Mucosa of gallbladder (tissue), 1 donor: ENCODE measurements at places on chromosomes 7 and 10. TPM values are rescaled to one million over a fixed set of nuclear protein-coding genes. Genes with fewer than 3 reads are reported as not detected.
A peak's percentile ranks its signal among the peaks of the same experiment; 100 is the strongest.

The PPP1R17 gene
- not detected for total RNA-seq

The MRLN gene
- not detected for total RNA-seq

The MSS51 gene
- 2.0 TPM for total RNA-seq

The TDRD1 gene
- 2.0 TPM for total RNA-seq

The P4HA1 gene
- 67.5 TPM for total RNA-seq

The CEP55 gene
- 1.3 TPM for total RNA-seq

The SMKR1 gene
- 2.0 TPM for total RNA-seq

DNA sequence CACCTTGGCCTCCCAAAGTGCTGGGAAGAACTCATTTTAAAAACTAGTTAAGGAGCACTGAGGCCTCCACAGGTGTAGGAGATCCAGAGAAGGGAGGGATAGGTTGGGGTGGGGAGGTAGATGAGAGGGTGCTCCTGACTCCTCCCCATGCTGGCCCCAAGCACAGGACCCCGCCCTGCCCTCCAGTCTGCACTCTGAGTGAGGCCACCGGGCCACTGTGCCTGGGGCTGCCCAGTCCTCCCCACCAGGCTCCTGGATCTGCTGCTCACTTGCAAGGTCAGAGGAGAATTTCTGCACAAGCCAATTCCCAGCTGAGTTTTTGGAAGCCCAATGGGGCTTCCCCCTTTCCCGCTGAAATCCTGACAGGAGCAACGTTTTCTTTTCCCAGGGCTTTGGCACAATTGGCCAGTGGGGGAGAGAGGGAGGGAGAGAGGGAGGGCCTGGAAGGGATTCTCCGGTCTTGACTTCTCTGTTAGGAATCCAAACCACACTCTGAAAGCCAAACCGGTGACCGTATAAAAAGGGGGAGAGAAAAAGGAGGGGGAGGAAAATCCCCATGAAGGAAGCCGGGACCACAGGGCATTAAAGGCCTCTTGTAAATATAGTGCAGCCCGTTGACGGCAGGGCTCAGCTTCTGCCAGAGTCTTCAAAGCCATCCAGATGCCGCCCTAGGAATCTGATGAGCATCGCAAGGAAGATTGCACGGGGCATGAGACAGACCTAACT is 116.2 kb downstream of the SH3PXD2A start:
- DNase-seq: peak; percentile 61

GRCh38 chr7:30502470-30503251 is 2.0 kb downstream of the GGCT start:
- DNase-seq: no peak

DNA sequence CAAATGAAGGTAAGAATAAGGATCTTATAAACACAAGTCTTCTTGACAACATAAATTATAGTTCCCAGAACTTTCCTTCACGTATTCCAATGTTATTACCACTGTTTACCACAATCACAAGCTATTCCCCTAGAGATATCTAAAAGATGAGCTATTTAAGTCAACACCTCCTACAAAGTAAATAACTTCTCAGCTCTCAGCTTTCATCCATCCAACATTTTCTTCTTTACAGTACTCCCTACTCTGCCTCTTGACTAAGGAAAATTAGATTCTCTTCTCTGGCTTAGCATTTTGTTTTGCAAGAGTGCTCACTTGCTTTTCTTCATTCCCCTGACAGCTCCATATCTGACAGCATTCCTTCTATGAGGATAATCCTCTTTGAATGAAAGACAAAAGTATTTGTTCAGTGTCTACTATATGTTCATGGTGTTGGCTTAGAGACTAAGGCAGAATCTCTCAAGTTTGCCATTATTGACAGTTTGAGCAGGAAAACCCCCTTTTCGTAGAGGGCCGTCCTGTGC is 93.0 kb upstream of the IL6 start:
- no peak for DNase-seq

DNA sequence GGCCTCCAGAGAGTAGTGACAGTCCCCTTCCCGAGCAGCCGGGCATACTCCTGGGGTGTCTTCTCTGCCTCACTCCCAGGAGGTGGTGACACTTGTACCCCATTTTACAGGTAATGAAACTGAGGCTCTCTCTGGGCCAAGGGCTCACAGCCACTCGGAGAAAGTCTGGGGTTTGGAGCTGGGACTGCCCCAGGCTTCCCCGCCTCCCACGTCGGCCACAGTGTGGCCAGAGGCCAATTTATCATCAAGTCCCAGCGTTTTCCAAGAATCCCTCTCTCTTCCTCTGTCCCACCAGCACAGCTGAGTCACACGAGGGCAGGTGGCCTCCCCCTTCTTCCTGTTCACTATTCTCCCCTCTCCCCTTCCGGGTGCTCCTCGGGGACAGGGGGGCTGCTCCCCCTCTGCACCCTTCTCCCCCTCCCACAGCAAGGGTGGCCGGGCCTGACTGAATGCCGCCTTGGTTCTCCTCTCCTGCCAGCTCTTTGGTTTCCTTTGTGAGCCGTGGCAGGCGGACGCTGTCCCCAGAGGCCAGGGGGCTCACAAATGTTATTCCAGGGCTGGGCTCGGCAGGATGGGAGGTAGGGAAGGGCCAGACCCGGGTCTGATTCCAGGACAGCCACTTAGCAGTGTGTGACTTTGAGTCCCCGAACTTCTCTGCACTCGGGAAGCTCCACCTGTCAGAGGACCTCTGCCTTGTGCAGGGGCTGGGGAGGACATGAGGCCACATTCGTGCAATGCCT is 17.7 kb downstream of the CLIP2 start:
- no peak for DNase-seq

DNA sequence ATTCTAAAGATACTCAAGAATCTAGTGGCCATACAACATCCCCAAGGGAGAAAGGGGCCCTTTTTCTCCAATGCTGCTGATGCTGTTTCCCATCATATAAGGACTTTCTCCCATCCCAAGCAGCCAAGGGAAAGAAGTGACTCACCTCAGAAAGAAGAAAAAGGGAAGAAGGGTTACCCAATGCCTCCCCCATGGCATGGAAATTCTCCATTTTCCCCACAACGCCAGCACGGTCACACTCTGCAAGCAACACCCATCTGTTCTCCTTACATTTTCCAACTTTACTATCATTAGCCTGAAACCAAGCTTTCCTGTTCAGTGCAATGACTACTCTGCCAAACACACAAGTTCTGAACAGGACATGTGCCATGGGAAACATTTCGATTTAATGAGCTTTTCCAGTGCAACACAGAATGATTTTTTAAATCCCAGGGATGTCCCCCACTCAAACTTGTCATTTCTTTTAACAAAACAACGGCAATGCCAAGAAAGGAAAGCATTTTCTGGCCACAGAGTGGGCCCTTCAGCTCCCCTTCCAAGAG is 67.9 kb downstream of the PTPRN2 start:
- DNase-seq: no peak

- no peak for DNase-seq
These were observed 193.8 kb downstream of the CYP26A1 start for GRCh38 chr10:93267521-93267920.

DNA sequence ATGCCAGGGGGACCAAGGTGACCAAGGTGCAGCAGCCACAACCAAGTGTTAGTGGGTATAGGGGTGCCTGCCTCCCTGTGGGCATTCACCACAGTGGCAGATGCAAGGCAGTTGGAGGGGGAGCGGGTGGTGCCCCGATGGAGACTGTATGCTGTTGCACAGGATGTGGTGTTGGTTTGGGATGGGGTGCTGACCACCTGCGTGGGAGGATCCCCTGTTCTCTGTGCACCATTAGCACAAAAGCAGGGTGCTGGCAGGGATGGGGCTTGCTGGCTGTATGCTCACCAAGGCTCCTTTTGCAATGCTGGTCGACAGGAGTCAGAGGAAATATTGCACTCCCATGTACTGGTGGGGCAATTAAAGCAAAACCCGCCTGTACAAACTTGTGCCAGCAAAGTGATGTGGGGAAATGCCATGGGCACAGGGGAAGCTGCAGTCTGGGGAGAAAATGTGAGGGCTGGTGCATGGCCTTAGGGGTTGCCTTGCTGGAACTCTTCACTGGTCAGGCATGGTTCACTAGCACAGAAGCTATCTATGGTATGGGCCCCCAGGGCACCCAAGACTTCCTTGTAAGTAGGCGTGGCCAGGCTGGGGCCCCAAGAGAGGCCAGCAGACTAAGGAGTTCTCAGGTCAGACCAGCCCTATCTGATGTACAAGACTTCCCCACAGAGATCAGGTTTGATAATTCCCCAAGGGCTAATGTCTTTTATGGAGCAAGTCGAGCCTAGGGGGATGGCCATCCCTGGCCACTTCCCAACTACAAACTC is 51.9 kb upstream of the GNAT3 start:
- DNase-seq: no peak

DNA sequence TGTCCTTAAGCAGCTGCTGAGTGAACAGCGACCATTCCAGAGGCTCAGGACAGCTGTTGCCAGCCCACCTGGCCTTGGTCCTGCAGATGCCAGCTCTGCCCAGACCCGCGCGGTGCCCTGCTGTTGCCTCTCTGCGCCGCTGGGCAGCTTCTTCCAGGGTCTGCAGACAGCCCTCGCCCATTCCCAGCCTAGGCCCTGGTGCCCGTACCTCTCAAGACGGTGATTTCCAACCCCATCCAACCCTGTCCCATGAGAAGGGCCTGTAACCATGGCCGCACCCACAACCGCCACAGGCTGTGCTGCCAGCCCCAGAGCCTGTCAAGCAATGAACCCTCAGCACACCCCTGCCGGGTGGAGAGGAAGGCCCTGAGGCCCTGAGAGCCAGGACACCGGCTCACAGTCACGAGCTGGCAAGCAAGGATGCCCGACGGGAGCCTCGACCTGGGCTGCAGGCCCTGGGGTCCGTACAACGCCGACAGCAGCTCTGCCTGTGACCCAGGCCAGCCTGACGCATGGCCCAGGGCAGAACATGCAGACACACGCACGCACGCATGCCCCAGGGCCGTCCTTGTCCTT is 231.9 kb downstream of the MAD1L1 start:
- no peak for DNase-seq

DNA sequence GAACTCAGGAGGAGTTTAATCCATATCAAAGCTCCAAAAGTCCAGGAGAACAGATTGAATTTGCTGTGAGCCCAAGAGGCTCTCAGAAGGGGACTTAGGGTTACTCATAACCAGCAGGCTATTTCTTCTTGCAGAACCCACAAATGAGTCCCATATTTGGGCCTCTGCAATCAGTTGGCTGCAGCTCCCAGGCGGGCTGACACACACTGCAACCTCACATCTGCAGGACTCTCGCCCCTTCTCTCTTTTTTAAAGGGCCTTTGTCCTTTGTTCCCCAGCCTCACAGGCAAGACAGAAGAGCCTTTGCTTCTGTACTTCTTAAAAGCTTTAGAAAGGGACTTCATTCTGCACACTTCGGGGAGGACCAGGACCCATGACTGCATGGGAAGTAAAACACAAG is 26.7 kb downstream of the CREB3L2 start:
- DNase-seq: no peak

GRCh38 chr10:16945593-16945992 is 128.4 kb upstream of the RSU1 start:
- DNase-seq: no peak

- no peak for DNase-seq
These were observed 46.7 kb downstream of the BMPR1A start for GRCh38 chr10:86803156-86803555.

DNA sequence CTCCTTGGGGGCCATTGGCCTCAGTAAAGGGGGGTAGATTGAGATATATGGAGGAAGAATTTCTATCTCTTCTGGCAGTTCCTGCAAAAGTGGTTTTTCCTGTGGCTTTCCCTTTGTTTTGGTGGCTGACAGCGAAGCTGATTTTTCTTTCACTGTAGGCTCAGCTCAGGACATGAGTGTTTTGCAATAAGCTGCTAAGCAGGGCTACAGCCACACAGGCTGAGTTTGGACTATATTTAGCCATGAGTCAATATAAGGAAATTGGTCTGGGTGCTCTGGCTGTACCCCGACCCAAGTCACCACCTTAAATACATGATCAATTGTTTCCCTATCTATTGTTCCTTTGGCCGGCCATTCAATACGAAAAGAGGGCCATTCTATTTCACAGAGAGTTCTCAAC is 212.7 kb upstream of the KCND2 start:
- DNase-seq: no peak

GRCh38 chr10:110694820-110695538 is 50.8 kb downstream of the RBM20 start:
- no peak for DNase-seq

- no peak for DNase-seq
These were observed 132.6 kb upstream of the ZEB1 start for GRCh38 chr10:31186225-31187000.

- no peak for DNase-seq
These were observed 99.6 kb downstream of the ADD3 start for GRCh38 chr10:110107430-110107829.

DNA sequence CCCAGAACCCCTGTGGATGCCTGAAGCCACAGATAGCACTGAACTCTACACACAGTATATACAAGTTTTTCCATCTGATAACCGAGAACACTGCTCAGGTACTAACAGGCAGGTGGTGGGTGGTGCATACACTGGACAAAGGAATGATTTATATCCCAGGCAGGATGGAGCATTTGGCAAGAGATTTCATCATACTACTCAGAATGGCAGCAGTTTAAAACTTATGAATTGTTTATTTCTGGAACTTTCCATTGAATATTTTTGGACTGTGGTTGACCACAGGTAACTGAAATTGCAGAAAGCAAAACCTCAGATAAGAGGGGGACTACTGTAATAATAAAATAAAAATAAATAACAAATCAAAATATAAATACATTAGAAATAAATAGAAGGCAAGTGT is 10.9 kb upstream of the KCNMA1 start:
- no peak for DNase-seq

DNA sequence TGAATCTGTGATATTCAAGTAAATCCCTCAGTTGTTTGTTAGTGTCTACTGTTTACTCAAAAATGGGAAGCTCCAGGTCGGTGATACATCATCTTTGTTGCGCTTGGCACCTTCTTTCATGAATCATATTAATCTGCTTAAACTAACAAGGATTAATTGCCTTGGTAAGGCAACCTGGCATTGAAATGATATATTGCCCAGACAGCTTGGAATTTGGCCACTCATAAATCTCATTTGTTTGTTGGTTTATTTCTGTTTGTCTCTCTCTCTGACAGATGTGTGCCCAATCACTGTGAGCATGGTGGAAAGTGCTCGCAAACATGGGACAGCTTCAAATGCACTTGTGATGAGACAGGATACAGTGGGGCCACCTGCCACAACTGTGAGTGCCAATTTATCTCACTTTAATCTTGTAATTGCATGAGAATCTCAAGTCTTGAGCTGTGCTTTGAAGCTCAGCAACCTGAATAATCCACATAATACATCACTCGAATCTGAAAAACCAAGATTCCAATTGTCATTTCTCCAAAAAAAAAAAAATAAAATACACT is 1104.8 kb upstream of the C7orf33 start:
- no peak for DNase-seq

GRCh38 chr10:49139846-49140195 is 6.0 kb upstream of the FAM170B start:
- no peak for DNase-seq

DNA sequence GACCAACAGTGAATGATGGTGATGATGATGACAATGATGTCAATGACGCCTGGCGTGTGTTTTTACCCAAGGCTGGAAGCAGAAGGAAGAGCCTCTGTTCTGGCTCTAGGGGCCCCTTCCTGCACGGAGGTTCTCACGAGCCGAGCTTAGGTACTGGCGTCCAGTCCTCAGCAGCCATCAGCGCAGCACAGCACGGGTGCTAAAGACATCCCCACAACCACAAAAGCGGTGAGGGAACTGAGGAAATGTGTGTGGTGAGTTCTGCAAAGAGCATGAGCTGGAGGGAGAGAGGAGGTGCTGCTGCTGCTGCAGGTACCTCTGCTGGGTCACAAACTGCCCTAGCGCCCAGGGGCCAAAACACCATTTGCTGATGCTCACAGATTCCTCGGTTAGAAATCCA is 81.6 kb downstream of the SFMBT2 start:
- DNase-seq: no peak

- DNase-seq: no peak
These were observed 250.8 kb upstream of the HABP2 start for GRCh38 chr10:113302062-113302461.

GRCh38 chr7:106372595-106373318 is 88.0 kb upstream of the NAMPT start:
- no peak for DNase-seq
